Motor neuron (in vitro differentiated cells): ENCODE measurements at places on chromosomes 16 and 17. TPM values are rescaled to one million over a fixed set of nuclear protein-coding genes. Genes with fewer than 3 reads are reported as not detected.

The CES3 gene
- total RNA-seq, result 0.17 and 0.36 TPM in 2 replicates

The FDXR gene
- total RNA-seq, result 7.1 and 7.7 TPM in 2 replicates

The BAIAP3 gene
- 85.8 and 103 TPM in 2 replicates for total RNA-seq

The EXOC7 gene
- 95.7 and 105 TPM in 2 replicates for total RNA-seq

The PPY gene
- 3.5 and 4.0 TPM in 2 replicates for total RNA-seq

The FMNL1 gene
- total RNA-seq, result 3.0 and 5.4 TPM in 2 replicates

The TP53TG3C gene
- not detected in 2 replicates for total RNA-seq

The MTHFSD gene
- total RNA-seq, result 18.4 and 19.6 TPM in 2 replicates

The SNAI3 gene
- total RNA-seq, result 2.2 and 2.4 TPM in 2 replicates

The SHISA6 gene
- total RNA-seq, result 0.16 and 0.20 TPM in 2 replicates

The PKMYT1 gene
- 2.9 and 4.7 TPM in 2 replicates for total RNA-seq

The ANKFN1 gene
- 0.81 and 1.5 TPM in 2 replicates for total RNA-seq

The OR2C1 gene
- 0.31 and 0.34 TPM in 2 replicates for total RNA-seq

The KRTAP4-7 gene
- 0.81 TPM in 1 of 2 replicates, not detected in the other for total RNA-seq

The KLHL10 gene
- 0.37 and 1.0 TPM in 2 replicates for total RNA-seq
